Liver (tissue), 10 donors: ENCODE measurements at places on chromosomes 11 and 22. TPM values are rescaled to one million over a fixed set of nuclear protein-coding genes. Genes with fewer than 3 reads are reported as not detected.

SYT7 gene
- 15.2 TPM for polyA plus RNA-seq

APOBEC3F gene
- 1.6 TPM for polyA plus RNA-seq

GRCh38 chr11:132941761-132942160 is 590.5 kb downstream of the OPCML start:
- H3K27ac ChIP-seq = no peak overlapping the region
- H3K4me3 ChIP-seq = no peak overlapping the region

- no peak overlapping the region for H3K27ac ChIP-seq
- H3K4me1 ChIP-seq = peaks cover 14% of the 10 kb centered on the region
- H3K4me3 ChIP-seq = no peak overlapping the region
- H3K36me3 ChIP-seq = no peaks in the 10 kb centered on the region
Measured at GRCh38 chr22:50675553-50676179, 3.0 kb downstream of the SHANK3 start.

GRCh38 chr11:116579857-116580727 is 192.7 kb downstream of the BUD13 start:
- no peaks in the 10 kb centered on the region for H3K4me1 ChIP-seq
- no peak overlapping the region for H3K4me3 ChIP-seq
- H3K27me3 ChIP-seq = no peaks in the 10 kb centered on the region
- no peak for DNase-seq
- no peak overlapping the region for H3K27ac ChIP-seq

DNA sequence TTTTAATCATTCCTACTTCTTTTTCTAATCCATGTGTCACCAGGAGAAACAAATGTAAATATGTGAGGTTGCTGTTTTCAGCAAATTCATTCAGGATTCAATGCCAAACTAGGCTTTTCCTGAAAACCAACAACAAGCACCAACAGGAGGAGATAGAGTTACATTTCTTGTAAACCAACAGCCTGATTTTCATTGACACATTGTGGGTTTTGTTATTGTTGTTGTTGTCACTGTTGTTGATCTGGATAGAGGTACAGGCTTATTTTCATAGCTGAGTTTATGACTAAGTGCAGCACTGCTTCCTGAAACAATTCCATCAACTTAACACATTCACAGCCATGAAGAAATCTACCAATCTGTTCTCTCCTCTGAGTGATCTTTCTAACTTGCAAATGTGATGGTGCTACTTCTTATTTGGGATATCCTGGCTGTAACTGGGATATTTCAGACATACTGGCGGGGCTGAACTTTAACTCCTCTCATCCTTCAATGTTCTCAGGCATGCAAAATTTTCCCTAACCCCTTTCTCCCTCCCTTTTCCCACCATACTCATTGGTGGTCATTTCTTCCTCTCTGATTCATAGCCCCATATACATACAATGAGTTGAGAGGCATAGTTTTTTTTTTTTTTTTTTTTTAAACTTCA is 65.5 kb downstream of the ME3 start:
- H3K4me1 ChIP-seq = no peaks in the 10 kb centered on the region
- no peak overlapping the region for H3K27ac ChIP-seq
- no peaks in the 10 kb centered on the region for H3K27me3 ChIP-seq

ZDHHC24 gene
- 4.1 TPM for polyA plus RNA-seq

DNA sequence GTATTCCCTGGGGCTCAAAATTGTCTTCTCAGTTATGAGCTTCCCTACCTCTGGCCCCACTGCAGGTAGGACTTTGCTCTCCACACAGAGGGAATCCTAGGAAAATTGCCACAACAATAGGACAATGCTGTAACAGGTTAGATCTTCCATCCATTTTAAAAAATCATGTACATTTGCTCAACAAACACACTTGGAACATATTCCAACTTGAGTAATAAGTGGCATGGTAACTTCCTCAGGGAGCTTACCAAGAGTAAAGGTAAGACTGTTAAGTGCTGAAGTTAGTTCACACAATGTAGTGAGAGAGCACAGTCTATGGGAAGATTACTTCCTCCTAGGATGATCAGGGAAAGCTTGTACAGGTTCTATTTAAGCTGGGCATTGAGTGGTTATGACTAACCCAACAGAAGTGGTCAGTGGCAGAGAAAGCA is 78.9 kb upstream of the BIRC3 start:
- H3K27me3 ChIP-seq = no peaks in the 10 kb centered on the region
- no peak overlapping the region for H3K27ac ChIP-seq
- H3K4me3 ChIP-seq = no peak overlapping the region
- H3K4me1 ChIP-seq = no peaks in the 10 kb centered on the region
- H3K36me3 ChIP-seq = no peaks in the 10 kb centered on the region
- DNase-seq = no peak

DNA sequence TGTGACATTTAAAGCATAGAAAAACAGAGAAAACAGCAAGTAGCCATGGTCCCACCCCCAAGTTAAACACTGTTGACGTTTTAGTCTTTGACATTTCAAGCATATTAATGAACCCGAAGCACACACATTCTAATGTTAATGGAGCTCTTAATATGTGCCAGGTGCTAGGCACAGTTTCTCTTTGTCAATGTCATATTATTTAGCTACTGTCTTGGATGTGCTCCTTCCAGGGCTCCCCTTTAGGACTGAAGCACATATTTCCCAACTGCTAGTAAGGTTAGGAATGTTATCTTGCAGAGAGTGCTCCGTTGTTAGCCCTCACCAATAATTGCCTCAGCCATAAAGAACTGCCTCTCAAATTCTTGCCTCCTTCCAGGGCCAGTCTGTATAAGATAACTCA is 716.6 kb upstream of the TENM4 start:
- no peak overlapping the region for H3K27ac ChIP-seq
- H3K4me3 ChIP-seq = no peak overlapping the region
- no peaks in the 10 kb centered on the region for H3K4me1 ChIP-seq

- H3K36me3 ChIP-seq = no peaks in the 10 kb centered on the region
- H3K27me3 ChIP-seq = no peaks in the 10 kb centered on the region
- peak overlapping the region; percentile 91 for H3K4me3 ChIP-seq
Measured at GRCh38 chr11:75815345-75816168, 547 bp downstream of the UVRAG start.

GRCh38 chr11:73942010-73942409 is 8.8 kb upstream of the DNAJB13 start:
- H3K4me3 ChIP-seq = no peak overlapping the region
- no peaks in the 10 kb centered on the region for H3K27me3 ChIP-seq
- DNase-seq = no peak
- H3K36me3 ChIP-seq = no peaks in the 10 kb centered on the region
- no peaks in the 10 kb centered on the region for H3K4me1 ChIP-seq
- H3K27ac ChIP-seq = no peak overlapping the region

DNA sequence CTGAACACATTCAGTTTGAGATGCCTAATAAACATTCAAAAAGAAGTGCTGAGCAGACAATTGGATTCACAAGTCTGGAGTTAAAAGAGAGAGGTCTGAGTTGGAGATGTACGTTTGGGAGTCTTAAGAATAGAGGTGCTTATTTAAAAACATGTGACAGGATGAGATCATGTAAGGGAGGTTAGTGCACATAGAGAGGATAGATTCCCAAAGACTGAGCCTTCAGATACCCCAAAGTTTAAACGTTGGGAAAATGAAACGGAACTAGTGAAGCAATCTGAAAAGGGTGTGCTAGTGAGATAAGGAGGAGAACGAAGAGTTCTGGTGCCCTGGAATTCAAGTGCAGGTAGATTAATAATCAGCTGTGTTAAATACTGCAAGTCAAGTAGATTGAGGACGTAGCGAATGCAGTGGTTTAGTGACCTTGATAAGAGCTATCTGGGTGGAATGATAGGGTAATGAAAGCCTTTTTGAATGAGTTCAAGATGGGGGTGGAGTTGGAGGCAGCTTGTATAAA is 63.7 kb downstream of the HIPK3 start:
- no peak overlapping the region for H3K4me3 ChIP-seq
- no peak overlapping the region for H3K27ac ChIP-seq
- H3K27me3 ChIP-seq = no peaks in the 10 kb centered on the region
- no peaks in the 10 kb centered on the region for H3K4me1 ChIP-seq
- H3K36me3 ChIP-seq = no peaks in the 10 kb centered on the region

DNA sequence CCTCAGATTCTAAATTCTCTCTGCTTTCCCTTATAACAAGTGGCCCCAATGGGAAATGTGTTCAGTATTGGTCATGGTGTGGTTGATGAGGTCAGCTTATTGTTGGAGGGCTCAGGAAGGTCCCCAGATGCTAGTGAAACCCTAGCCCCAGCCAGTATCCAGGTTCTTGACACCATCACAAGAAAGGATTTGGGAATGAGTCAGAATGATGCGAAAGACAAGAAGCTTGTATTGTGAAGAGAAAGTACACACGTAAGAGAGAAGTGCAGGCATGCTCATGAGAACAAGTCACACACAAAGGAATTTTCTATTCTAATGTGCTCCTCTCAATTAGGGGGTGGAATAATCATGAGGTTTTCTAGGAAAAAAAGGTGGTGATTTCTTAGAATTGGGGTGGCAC is 34.9 kb upstream of the TRPC6 start:
- no peak overlapping the region for H3K4me3 ChIP-seq
- no peaks in the 10 kb centered on the region for H3K36me3 ChIP-seq
- no peak overlapping the region for H3K27ac ChIP-seq
- H3K4me1 ChIP-seq = no peaks in the 10 kb centered on the region
- no peaks in the 10 kb centered on the region for H3K27me3 ChIP-seq

EMID1 gene
- 2.4 TPM for polyA plus RNA-seq

DNA sequence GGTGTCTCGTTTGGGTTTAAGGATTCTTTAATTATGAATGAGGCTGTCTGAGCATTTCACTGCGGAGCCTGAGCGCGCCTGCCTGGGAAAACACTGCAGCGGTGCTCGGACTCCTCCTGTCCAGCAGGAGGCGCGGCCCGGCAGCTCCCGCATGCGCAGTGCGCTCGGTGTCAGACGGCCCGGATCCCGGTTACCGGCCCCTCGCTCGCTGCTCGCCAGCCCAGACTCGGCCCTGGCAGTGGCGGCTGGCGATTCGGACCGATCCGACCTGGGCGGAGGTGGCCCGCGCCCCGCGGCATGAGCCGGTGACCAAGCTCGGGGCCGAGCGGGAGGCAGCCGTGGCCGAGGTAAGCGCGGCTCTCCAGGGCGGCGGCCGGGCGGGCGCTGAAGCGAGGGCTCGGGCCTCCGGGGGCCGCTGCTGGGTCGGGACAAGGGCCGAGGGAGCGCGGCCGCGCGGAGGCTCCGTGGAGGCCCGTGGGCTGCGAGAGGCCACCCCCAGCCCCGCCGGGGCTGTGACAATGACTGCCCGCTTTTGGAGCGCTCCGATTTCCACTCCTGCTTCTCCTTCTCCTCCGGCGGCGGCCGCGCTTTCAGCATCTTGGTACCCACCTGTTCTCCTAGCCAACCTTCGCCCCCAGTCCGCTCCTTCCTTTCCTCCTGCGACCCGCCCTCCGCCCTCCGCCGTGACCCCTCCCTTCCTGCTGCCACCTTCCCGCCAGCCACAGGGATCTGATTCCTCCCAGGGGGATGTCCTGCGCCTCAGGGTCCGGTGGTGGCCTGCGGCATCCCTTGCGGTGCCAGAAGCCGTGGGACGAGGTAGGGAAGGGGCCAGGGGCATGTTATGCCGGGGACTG is at the start of gene EXT2:
Gene EXT2 (plus strand): TSS at position 173 of the 854 bp plus-strand sequence. CDS start 12,035 bp downstream, outside the sequence.
- H3K4me1 ChIP-seq = peaks cover 21% of the 10 kb centered on the region
- peak; percentile 92 for DNase-seq
- no peaks in the 10 kb centered on the region for H3K27me3 ChIP-seq
- H3K4me3 ChIP-seq = peak within 1 kb of the TSS; percentile 95

SLC36A4 gene
- polyA plus RNA-seq = 6.4 TPM

DNA sequence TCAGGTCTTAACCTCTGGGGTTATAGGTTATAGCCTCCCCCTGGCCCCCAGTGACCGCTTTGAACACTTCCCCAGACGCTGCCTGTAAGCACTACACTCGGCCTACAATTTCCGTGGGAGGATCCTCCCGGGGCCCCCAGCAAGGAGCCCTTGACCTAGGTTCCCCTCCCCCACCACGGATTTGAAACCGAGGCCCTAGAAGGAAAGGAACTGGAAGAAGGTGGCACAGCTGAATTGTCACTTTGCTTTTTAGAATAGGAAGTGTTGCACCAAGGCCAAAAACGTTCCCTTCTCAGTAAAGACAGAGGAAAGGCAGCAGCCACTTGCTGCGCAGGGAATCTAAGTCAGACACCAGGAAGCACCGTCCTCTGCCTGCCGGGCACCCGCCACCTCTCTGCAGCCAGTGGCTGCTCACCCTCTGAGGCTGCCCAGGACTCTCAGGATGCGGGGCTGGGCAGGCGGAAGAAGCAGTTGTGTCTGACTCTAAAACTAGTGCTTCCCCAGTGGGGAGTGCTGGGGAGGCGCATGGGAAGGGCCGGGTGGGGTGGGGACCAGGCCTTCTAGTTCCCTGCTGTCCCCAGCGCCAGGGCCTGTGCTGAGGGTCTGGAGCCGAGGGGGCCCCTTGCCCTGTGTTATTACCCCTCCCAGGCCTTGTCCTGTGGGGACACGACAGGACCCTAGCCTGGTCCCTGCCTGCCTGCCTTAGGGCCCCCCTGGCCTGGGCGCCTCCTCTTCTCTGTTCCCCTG is 7.9 kb upstream of the FLRT1 start:
- no peak for DNase-seq
- H3K4me1 ChIP-seq = peaks cover 3% of the 10 kb centered on the region
- no peak overlapping the region for H3K4me3 ChIP-seq
- H3K27me3 ChIP-seq = no peaks in the 10 kb centered on the region

DNA sequence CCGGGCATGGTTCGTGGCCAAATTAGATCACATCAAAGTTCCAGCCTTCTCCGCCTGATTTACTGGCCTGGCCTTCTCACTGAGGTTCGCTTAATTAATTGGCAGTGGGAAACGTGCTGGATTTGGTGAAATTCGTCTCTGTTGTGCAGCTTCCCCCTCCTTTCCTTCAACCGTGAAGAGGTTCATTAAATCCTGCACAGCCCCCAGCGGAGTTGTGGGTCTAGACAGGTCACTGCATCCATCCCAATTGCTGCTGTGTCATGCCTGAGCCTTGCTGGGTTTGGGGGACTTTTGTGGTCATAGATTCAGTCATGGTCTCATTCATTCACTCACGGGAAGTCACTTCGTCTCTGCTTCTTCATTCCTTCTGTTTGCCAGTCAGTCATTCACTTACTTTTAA is 90.0 kb downstream of the INSC start:
- H3K27ac ChIP-seq = no peak overlapping the region
- H3K36me3 ChIP-seq = no peaks in the 10 kb centered on the region
- H3K4me1 ChIP-seq = peaks cover 26% of the 10 kb centered on the region
- H3K4me3 ChIP-seq = no peak overlapping the region

DNA sequence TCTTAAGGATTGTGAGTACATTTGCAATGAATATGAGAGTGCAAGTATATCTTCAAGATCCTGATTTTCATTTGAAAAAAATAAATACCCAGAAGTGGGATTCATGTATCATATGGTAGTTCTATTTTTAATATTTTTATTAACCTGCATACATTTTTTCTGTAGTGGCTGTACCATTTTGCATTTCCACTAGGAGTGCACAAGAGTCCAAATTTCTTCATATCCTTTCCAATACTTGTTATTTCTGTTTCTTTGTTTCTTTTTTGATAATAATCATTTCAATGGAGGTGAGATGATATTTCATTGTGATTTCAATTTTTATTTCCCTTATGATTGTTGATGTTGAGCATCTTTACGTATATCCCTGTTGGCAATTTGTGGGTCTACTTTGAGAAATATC is 759.8 kb upstream of the CNTN5 start:
- H3K27ac ChIP-seq = no peak overlapping the region
- no peaks in the 10 kb centered on the region for H3K27me3 ChIP-seq
- no peaks in the 10 kb centered on the region for H3K36me3 ChIP-seq
- no peaks in the 10 kb centered on the region for H3K4me1 ChIP-seq
- DNase-seq = no peak
- H3K4me3 ChIP-seq = no peak overlapping the region

C11orf91 gene
- polyA plus RNA-seq = not detected
